ENCODE measurements at places on chromosomes 3 and 15. TPM values are rescaled to one million over a fixed set of nuclear protein-coding genes. Genes with fewer than 3 reads are reported as not detected.

DNA sequence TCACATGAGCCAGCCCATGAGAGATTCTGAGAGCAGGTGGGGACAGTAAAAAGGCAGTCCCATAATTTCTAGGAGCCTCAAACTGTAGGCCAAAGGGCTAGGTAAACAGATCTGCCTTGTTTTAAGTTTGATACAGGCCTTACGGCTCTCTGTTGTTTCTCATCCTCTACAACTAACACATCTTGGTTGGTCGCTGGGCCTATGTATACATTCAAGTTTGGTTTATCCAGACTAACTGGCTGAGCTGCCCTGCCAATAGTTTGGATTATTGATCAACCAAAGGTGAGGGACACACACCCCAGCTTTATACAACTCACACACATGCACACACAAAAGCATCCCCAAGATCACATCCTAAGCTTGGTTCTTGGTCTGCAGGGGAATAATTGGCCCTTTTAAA is 3.0 kb downstream of the SIAH2 start:
- no peak for DNase-seq

The POC1A gene
- 4.5 TPM for polyA plus RNA-seq

DNA sequence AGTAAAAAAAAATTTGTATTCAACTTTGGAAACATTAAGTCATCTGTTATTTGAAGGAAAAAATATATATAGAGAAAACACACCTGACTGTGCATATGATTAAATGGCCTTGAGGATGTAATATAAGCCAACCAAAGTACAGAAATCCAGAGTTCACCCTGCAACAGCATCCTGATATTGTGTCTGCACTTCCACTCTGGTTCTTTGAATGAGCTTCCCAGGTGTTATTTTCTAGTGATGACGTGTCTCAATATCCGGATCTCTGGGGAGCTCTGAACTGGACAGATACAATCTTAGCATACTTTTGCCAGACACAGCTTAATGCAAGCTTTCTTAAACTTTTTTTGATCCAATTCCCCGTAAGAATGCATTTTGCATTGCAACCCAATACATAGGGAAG is 19.5 kb upstream of the PIK3CB start:
- no peak for DNase-seq

DNA sequence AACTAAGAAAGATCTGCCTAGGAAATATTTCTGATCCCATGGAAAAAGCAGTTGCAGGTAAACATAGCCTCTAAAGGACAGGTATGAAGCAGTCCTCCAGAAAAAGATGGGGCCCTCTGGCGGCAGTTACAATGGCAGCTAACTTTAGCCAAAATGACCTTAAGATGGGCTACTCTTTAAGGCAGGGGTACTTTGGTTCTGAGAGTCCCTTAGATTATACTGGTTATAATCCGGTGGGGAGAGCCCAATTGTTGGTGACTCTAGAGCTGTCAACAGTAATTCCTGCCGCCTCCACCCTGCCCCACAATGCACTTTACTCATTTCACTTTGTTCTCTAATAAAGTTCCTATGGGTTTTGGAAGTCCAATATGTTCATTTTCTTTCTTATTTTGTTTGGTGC is 412.8 kb upstream of the WNT5A start:
- DNase-seq: no peak

The GABRB3 gene
- 0.63 TPM for polyA plus RNA-seq

The KCNH8 gene
- polyA plus RNA-seq: not detected

DNA sequence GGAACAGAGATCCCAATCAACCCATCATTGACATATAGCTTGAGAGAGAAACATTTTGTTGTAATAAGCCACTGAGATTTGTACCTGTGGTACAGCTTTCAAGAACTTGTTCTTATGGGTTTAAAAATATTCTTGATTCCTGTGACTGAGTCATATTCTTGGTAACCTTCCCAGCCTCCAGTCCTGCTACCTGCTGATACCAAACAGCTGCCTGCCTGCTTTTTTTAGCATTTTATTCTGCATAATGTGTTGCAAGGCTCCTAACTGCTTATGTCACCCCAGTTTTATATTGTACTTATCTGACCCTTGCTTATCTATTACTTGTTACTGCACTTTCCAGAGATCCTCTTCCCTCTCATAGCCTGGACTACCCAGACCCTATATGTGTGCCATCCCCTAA is 349.3 kb upstream of the SOX2 start:
- DNase-seq: no peak

The XCR1 gene
- polyA plus RNA-seq: not detected

DNA sequence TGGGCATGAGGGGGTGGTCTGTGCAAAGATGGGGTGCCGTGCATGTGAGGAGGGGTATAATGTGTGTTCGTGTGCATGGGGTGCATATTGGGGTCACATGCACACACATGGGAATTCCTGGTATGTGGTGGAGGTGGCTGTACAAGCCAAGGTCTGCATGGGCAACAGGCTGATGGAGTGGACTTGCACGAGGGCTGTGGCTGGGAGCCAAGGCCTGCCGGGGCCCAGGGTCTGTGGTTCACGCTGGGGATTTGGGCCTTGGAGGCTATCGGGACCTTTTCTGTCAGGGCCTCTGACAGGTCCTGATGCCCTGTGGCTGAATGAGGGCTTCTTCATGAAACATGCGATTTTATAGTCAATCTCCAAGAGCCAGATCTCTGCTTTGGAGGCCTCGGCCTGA is 9.8 kb upstream of the PLXND1 start:
- DNase-seq: no peak
